GM06990 (cell line): ENCODE measurements at places on chromosomes 13 and 19.

GRCh38 chr13:42603571-42603970, 29.6 kb downstream of the TNFSF11 start:
- no peak for DNase-seq

DNA sequence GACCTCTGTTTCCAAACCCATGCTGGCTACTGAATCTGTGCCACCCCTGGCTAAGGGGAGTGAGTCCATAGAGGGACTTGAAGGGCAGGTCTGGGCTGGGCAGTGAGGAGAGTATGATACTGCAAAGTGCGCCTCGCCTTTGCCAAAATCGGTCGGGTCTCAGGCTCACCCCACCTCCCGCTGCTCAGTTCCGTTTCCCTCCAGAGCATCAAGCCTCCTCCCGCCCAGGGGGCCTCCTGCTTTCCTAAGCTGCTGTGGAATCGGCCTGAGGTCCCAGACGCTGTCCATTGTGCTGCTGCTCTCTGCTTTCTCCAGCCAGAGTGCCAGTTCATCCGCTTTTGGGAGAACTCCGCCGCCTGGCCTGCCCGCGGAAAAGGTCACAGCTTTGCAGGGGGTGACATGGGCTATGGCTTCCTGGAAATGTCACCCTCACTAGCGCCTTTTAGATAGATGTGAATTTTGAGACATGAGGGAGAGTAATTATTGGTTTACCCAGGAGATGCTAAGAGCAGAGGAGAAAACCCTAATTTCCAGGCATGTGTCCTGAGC, 1418.4 kb downstream of the UQCRFS1 start:
- DNase-seq, result no peak

DNA sequence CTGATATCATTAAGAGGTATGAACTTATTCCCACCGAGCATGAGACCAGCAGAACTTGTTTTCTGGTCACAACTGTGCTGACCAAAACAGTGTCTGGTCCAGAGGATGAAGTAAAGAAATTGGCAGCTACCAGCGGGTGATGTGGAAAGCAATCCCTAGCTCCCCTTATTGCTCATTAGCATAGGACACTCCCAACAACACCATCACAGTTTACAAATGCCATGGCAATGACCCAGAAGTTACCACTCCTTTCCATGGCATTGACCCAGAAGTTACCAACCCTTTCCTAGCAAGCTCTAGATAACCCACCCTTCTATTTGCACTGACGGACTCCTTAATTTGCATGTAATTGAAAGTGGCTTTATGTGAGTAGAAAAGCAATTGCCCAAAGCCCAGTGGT, 1856.1 kb downstream of the OLFM4 start:
- no peak for DNase-seq

DNA sequence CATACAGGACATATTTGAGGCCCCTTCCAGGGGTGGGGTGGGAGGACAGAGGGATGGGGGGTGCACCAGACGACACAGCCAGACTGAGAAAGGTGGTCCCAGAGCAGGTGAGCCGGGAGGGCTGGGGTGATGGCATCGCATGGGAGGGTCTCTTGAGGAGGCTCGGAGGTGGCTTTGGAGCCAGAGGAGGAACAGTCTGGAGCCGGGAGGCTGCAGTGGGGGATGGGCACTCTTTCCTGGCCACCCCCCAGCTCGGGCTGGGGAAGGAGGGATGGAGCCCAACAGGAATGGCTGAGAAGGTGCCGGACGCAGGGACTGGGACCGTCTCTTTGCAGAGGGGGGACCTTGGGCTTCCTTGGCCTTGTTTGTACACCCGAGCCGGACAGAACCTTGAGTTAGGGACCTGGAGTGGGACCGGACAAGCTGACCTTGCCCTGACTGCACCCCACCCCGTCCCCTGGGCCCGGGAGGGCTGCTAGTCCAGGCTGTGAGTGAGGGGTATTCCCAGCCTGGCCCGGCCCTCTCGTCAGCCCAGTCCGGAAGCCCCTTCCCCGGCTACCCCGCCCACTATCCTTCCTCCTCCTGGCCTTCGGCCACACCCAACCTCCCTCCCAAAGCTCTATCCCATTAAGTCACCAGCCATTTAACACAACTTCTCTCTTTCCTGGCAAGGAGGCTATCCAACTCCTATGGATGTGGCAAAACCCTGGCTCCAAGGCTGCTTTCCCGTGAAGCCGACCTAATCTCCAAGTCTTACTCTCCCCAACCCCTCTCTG, 816 bp upstream of the TBXA2R start:
- DNase-seq, result no peak

- peak; percentile 23 for DNase-seq
These were observed 200.9 kb upstream of the TMTC4 start for GRCh38 chr13:100875392-100876043.

DNA sequence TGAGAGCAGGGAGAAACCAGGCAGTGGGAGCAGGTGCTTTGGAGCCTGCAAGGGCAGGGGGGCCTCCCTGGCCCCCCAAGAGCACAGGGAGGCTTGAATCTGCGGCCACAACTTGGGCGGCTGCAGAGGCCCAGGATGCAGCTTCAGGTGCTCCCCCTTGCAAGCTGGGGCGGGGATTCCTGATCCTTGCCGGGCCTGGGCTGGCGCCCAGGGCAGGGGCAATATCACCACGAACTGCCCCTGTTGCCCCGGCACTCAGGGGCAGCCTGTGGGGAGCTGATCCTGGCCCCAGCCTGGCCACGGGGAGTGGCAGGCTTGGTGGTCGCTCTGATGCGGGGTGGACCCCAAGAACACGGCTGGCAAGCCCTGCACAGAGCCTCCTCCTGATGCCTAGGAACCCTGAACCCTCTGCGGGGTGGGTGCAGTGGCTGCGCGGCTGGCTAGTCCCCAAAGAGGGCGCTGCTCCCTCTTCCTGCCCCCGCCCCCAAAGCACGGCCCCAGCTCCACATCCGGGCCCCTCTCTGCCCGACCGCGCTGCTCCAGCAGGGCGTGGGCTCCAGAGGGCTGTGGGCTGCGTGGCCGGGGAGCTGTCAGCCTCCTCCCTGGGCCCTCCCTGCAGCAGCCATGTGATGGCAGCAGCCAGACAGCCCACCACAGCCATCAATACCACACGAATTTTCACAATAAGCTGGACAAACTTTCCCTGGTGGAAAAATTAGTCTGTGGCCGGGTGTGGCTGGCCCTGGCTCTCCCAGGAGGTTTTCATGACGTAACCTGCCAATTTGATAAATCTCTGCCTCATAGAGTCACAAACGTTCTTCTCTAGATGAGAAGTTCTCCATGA, 21.0 kb downstream of the TNFSF9 start:
- DNase-seq, result peak; percentile 86

DNA sequence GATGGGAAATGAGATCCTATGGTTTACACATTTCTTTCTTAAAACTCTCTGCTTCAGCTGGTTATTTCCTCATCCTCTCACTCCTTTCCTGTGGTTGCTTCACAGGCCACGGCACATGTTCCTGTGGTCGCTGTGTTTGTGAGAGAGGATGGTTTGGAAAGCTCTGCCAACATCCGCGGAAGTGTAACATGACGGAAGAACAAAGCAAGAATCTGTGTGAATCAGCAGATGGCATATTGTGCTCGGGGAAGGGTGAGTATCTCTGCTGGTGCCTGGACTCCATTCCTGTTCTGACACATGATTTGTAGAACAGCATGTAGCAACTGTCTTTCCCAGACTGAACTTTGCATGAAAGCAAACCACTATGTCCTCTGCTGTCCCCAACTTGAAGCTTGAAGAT, 254.2 kb downstream of the ITGBL1 start:
- no peak for DNase-seq

DNA sequence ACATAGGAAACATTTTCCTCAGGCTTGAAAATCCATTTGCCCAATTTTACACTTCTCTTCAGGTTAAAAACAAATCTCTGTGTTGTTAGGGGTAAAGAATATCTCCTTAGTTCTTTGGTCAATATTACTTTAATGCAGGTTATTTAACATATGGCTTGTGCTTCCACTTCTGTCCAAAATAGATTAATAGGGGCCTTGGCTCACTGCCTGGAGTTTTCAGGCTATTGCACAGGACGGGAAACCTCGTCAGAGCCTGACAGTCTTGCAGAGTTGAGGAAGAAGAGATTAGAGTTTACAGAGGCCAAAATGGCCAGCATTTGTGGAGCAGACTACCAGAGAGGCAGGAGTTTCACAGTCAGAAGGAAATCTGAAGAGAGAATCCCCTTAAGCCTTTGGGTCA, 863.9 kb upstream of the GPC6 start:
- DNase-seq, result no peak

DNA sequence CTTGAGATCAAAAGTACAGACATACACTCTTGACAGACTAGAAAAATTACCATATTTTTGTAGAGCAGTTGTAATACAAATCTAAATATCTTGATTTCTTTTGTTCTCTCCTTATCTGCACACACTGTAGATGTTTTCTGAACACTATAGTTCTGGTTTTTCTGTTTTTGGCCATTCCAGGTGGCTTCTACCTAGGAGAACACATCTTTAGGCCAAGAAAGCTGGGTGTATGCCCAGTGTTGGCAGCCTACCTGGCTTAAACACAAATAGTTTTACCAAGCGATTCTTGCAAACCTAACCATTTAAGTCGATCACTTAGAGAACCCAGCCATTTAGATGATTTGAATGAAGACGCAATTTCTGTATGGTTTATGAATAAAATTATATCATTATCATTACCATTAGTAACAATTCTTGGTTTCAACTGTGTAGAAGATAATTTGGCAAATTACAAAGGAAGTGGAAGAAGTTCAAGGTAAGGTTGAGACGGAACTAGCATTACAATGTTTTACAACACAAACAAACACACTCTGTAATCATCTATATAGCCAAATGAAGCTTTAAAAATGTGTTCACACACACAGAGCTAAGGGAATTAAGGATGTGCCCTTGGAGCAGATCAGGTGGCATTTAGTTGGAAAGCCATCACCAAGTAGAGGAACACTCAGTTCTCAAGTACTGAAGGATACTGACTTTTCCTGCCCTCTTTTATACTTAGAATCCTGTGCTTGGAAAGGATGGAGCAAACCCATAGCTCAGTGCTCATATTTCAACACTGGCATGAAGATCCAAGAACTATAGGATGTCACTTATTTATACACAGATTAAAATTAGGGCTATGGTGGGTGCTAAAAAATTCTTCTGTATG, 36.2 kb downstream of the ERCC5 start:
- no peak for DNase-seq

GRCh38 chr19:246551-246950, 44.7 kb downstream of the PLPP2 start:
- DNase-seq, result peak; percentile 47

GRCh38 chr13:106232681-106233080, 302.8 kb downstream of the EFNB2 start:
- no peak for DNase-seq

- DNase-seq, result no peak
These were observed 9.3 kb upstream of the IGFL3 start for GRCh38 chr19:46133777-46134241.

- no peak for DNase-seq
These were observed 11.6 kb upstream of the ZNF536 start for GRCh38 chr19:30360376-30361106.

- DNase-seq, result no peak
These were observed 24.7 kb upstream of the ZC3H13 start for GRCh38 chr13:46077265-46077664.

GRCh38 chr19:58003174-58003828, 681 bp upstream of the ZNF606 start:
- no peak for DNase-seq

DNA sequence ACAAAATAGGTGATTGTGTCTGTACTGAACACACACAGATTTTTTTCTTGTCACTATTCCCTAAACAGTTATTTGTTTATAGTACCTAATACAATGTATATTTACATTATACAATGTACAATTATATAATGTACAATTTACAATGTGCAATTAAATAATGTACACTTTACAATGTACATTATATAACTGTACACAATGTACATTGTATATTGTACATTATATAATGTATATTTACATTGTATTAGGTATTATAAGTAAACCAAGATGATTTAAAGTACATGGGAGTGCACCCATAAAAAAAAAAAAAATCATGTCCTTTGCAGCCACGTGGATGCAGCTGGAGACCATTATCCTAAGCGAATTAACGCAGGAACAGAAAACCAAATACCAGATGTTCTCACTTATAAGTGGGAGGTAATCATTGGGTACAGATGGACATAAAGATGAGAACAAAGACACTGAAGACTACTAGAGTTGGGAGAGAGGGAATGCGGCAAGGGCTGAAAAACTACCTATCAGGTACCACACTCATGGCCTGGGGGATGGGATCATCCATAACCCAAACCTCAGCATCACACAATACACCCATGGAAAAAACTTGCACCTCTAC, 68.1 kb downstream of the ABCC4 start:
- no peak for DNase-seq

- DNase-seq, result no peak
These were observed 42.9 kb upstream of the ZNF14 start for GRCh38 chr19:19775891-19776205.

GRCh38 chr19:46984077-46985010, 35.3 kb upstream of the NPAS1 start:
- DNase-seq, result no peak

DNA sequence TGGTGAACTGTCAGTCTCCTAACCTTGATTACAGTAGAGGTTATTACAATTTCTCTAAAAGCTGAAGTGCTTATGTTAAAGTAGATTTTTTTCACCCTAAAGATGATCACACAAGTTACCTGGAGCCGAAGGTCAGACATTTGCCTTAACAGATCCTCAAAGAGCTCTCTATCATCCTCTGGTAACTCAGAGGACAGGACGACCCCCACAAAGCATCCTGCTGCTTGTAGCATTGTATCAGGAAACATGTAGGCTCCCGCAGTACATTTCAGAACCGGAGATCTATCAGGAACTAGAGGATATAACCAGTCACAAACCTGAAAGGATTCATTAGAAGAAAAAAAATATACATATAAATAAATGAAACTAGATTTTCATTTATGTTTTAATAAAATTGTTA, 14.9 kb downstream of the SPART start:
- no peak for DNase-seq

DNA sequence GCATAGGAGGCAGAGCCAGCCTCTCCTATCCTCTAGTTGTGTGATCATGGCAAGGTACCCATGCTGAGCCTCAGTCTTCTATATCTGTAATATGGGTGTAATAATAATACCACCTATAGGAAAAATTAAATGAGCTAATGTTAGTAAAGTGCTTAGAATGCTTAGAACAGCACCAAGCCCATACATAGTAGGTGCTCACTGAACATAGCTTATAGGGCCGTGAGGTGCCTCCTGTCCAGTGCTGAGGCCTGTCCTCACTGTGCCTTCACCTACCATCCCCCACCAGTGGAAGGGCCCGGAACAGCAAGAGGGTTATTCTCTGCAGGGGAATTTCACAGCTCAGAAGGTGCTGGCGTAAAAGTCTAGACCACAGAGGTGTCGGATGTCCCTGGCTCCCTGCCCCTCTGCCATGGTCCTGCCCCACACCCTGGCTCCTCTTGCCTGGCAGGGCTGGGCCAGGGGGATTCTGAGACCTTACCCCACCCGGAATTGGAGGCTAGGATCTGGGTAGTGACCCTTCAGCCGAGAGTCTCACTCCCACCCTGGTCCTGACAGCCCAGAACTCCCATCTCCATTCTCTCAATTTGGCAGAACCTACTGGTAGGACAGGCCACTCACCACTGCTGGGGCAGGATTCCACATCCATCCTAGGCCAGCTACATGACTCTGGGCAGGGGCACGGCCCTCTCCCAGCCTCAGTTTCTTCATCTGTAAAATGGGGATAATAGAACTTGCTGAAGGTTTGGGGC, 2.2 kb upstream of the SCN1B start:
- DNase-seq, result no peak
